ENCODE measurements at places on chromosomes 3 and 15. TPM values are rescaled to one million over a fixed set of nuclear protein-coding genes. Genes with fewer than 3 reads are reported as not detected.

The DAPK2 gene
- 2.7 TPM for polyA plus RNA-seq

The CBLB gene
- 51.8 TPM for polyA plus RNA-seq

The ZNF710 gene
- polyA plus RNA-seq, result 8.3 TPM

The ARL14 gene
- polyA plus RNA-seq, result not detected

The KLHL40 gene
- not detected for polyA plus RNA-seq

The ROPN1 gene
- polyA plus RNA-seq, result not detected

The IL12A gene
- 0.33 TPM for polyA plus RNA-seq

The LDHAL6B gene
- polyA plus RNA-seq, result not detected

Measured in ovary (tissue), 10 donors.